Progenitor cell of endocrine pancreas (in vitro differentiated cells): ENCODE measurements at places on chromosomes 4 and X. TPM values are rescaled to one million over a fixed set of nuclear protein-coding genes. Genes with fewer than 3 reads are reported as not detected.

DNA sequence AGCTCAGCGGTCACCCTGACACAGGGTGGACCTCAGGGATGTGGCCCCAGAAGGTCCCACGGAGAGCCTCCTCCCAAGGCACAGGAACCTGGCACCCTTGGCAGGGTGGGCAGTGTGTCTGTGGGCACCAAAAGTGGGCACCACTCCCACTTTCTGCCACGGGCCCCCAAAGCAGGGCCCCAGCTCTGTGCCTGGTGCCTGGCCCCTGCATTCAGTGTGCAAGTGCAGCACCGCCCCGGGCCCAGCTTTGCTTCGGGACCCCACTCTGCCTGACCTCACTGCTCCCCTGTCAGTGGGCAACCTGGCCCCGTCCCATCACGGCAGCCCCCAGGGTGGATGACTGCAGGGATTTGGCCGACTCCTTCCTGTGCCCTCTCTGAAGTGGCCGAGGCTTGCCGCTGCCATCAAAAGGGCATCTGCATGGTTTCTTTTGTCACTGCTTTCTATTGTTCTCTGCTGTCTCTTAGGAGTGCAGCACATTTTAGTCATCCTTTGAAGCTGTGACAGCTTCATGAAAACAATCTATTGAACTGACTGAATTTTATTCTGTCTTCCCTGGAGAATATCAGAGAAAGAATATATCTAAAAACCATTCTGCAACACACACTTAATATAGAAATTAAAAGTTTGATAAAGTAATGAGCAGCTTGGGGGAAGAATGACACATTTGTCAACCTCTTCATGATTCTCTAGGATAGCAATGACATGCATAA, 302.4 kb downstream of the FAM47B start:
- no peaks in the 10 kb centered on the region for H3K4me1 ChIP-seq
- no peaks in the 10 kb centered on the region for H3K36me3 ChIP-seq
- H3K27ac ChIP-seq, result no peak overlapping the region
- H3K4me3 ChIP-seq, result no peak overlapping the region
- no peaks in the 10 kb centered on the region for H3K27me3 ChIP-seq

DNA sequence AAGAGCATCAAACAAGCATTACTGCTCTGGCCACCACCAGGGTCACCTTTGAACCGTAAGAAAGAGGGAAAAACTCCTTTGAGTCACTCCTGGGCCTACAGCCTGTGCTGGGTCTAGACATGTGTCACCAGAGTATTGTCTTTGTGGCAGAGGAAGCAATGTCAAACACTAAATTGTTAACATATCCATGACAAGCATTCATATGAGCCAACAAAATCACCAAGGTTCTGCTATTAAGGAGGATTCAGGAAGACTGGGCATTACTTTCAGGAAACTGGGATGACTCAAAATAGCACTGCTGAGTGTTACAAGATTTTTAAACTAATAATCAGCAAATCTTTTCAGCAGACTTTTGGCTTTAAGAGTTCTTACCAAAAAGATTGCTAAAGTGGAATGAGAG, 28.1 kb downstream of the LGI2 start:
- H3K4me1 ChIP-seq, result no peaks in the 10 kb centered on the region
- H3K27me3 ChIP-seq, result peaks cover 7% of the 10 kb centered on the region
- H3K27ac ChIP-seq, result no peak overlapping the region
- peaks cover 1% of the 10 kb centered on the region for H3K36me3 ChIP-seq
- no peak overlapping the region for H3K4me3 ChIP-seq

The ADH1B gene
- total RNA-seq, result 0.29 and 0.53 TPM in 2 replicates

- peaks cover 1% of the 10 kb centered on the region for H3K36me3 ChIP-seq
- H3K4me1 ChIP-seq, result peaks cover 6% of the 10 kb centered on the region
- no peak overlapping the region for H3K4me3 ChIP-seq
- no peak for DNase-seq
- no peak overlapping the region for H3K27ac ChIP-seq
Observed at GRCh38 chr4:151563194-151563593, 154.2 kb downstream of the FHIP1A start.

DNA sequence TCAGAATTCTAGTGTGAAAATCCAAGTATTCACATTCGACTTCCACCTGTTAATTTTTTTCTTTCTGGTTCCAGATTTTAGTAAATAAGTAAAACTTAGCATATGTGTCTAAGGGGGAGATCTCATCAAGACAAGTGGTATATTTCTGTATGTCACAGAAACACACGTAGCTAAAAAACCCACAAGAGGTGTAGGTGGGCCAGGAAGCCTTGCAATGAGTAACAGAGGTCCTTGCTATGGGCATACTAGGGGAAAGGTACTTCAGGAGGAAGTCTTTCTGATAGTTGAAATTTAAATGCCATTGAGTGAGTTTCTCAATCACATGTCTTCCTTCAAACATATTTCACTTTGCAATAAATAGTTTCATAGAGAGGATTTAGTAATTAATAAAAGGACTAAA, 315.8 kb downstream of the MID1IP1 start:
- H3K36me3 ChIP-seq, result no peaks in the 10 kb centered on the region
- no peak overlapping the region for H3K4me3 ChIP-seq
- H3K27ac ChIP-seq, result no peak overlapping the region
- no peak for DNase-seq

DNA sequence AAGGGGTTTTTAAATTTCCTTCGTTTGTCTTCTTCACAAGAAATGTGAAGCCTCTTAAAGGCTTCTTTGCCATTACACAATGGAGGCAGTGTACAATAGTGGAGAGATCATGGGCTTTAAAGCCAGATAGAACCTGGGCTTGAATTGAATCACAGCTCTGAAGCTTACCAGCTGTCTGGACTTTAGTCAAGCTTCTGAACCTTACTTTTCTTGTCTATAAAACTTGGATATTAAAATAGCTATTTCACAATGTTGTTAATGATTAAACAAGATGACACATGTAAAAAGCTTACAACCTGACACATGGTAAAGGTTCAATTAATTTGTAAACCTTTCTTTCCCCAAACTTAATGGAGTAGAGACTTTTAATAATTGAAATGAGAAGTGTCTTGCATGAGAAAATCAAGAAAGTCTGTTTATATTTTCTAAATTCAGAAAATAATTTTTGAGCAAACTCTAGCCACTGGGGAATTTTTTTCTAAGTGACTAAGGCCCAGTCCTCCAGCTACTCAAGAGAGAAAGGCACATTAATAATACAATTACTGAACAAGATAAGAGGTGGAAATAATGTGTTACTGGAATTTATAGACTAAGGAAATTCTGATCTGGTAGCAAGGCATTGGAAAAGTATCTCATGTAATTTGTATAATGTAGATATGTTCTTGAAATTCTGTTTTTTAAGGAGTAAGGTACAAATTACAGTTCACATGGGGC, 21.7 kb upstream of the TBC1D8B start:
- peaks cover 2% of the 10 kb centered on the region for H3K4me1 ChIP-seq
- peaks cover 1% of the 10 kb centered on the region for H3K36me3 ChIP-seq
- no peak for DNase-seq
- H3K27me3 ChIP-seq, result no peaks in the 10 kb centered on the region
- H3K4me3 ChIP-seq, result no peak overlapping the region
- no peak overlapping the region for H3K27ac ChIP-seq
